ENCODE measurements at places on chromosomes 7 and 10.

- H3K4me1 ChIP-seq, result peaks cover 5% of the 10 kb centered on the region
- no peak overlapping the region for H3K27ac ChIP-seq
- DNase-seq, result no peak
- no peaks in the 10 kb centered on the region for H3K36me3 ChIP-seq
Measured at GRCh38 chr10:97086530-97086929, 99.2 kb downstream of the SLIT1 start.

- no peaks in the 10 kb centered on the region for H3K27me3 ChIP-seq
- no peak for DNase-seq
- H3K4me1 ChIP-seq, result no peaks in the 10 kb centered on the region
- no peak overlapping the region for H3K27ac ChIP-seq
Measured at GRCh38 chr7:14690486-14690885, 212.1 kb downstream of the DGKB start.

DNA sequence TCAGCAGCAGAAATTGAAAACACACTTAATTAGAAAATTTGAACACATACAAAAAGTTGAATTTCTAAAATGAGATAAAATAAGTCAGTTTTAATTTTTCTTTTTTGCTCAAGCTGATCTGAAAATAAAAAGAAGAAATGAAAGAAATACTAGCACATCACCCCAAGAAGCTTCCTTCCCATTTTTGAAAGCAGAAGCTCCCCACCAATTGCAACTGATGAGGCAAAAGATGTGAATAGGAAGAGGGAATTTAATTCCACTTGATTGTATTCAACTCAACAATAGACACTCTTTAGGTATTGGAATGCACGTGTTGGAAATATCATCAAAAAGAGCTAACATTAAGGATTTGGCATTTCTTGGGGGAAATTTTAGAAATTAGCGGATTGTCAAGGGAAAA, 175.8 kb downstream of the TRIL start:
- DNase-seq, result no peak
- H3K27ac ChIP-seq, result peak overlapping the region; percentile 27
- H3K4me1 ChIP-seq, result peaks cover 10% of the 10 kb centered on the region
- H3K27me3 ChIP-seq, result peaks cover 6% of the 10 kb centered on the region
- H3K4me3 ChIP-seq, result no peak overlapping the region
- no peaks in the 10 kb centered on the region for H3K36me3 ChIP-seq

- no peaks in the 10 kb centered on the region for H3K4me1 ChIP-seq
- H3K4me3 ChIP-seq, result no peak overlapping the region
- H3K27me3 ChIP-seq, result peaks cover 22% of the 10 kb centered on the region
- H3K36me3 ChIP-seq, result no peaks in the 10 kb centered on the region
- no peak overlapping the region for H3K27ac ChIP-seq
Measured at GRCh38 chr10:5509236-5509635, 9.9 kb upstream of the CALML5 start.

DNA sequence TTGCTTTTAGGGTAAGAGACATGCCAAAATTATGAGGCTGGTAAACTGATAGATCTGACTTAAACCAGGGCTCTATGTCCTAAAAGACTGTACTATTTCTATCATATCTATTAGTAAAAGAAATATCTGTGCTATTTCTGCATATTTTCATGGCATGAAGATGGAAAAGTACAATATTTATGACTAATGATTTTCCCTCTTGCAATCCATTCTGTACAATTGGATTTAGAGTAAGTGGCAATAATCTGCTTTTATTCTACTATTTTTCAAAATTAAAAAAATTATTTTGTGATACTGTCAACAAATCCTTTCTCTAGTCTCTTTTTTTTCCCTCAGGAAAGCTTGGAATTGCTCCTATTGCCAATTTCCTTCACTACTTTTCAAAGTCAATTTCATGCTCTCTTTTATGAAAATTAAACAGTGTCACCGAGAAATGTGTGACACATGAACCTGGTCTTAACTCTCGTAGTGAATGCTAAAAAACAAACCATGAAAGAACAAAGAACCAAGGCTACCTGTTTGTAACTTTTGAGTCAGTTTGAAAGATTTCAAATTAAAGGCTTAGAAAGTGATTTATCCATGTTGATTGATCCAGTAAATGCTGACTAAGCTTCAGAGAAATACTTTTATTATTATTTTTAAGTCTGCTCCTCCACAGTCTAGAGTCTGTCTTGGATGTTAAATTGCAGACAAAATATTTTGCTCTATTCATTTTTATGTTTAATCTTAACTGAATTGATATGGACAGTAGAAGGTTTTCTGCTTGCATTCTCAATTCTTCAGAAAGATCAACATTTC, 262.7 kb upstream of the CHRM2 start:
- H3K4me1 ChIP-seq, result no peaks in the 10 kb centered on the region
- H3K27me3 ChIP-seq, result no peaks in the 10 kb centered on the region
- no peak overlapping the region for H3K27ac ChIP-seq
- no peaks in the 10 kb centered on the region for H3K36me3 ChIP-seq
- H3K4me3 ChIP-seq, result no peak overlapping the region

All from stimulated activated naive B cell treated with anti-CD40 and anti-IgM and Interleukin-4, amounts not matched to agents 10 μg/mL and 1 μg/mL and 100 μg/mL, for 72 hours (primary cell).